Stimulated activated CD4-positive, alpha-beta T cell treated with anti-CD3 and anti-CD28 coated beads, TNF-alpha, amount 100 ng/mL, for 24 hours (primary cell): ENCODE measurements at places on chromosomes 1 and 21.

DNA sequence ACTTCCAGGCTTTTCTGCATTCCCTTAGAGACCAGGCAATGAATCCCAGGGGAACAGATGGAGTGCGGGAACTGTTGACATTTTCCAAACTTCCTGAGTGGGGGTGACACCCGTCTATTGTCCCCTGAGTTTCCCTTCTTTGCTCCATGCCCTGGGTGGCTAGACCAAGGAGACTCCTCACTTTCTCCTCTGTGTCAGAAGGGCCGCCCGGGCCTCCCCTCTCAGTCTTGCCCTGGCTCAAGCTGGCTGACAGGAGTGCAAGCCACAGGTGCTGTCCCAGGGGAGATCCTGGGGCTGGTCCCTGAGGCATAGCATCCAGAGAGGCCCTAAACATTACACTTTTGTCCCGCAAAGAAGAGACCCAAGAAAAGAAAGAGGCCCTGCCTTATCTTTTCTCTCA, 62.8 kb downstream of the DDX20 start:
- no peak for DNase-seq

GRCh38 chr21:39029086-39029755, 154.0 kb downstream of the PSMG1 start:
- no peak for DNase-seq

GRCh38 chr1:243851765-243852164, 1.7 kb upstream of the AKT3 start:
- no peak for DNase-seq

DNA sequence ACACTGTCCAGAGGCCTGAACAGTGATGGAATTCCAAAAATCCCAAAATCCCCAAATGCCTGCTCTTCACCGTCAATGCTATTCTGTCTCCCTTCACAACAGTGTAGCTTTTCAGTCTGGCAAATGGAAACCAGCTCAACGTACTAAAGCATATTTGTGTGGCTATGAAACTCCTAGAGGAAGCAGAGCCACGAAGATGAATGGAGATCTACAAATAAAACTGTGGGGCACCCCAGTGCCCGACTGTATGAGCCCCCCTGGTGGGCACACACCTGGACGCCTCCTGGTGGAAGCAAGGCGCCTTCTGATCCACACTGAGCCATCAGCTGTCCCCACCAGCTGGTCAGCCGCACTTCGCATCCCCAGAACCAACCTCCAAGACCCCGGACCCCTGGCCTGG, 129.1 kb upstream of the SOD1 start:
- DNase-seq: no peak

DNA sequence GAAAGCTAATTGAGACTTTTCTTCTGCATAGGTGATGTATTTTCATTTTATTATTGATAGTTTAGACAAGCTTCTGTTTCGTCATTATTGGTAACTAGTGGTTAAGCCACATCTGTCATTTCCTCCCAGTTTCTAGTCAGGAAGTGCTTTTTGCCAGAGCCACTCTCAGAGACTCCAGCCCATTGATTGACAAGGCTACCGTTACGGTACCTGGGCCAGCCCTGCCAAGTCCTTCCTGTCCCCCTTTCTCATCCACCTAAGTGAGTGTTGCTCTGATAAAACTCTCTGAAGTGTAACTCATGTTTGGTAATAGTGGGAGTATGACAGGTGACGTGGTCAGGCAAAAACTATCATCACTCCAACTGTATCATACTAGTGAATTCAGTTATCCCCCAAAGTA, 29.6 kb upstream of the AGL start:
- no peak for DNase-seq
